ENCODE measurements at places on chromosomes 16 and 17. TPM values are rescaled to one million over a fixed set of nuclear protein-coding genes. Genes with fewer than 3 reads are reported as not detected.

Gene SEPTIN12
- not detected for polyA plus RNA-seq

Gene CSHL1
- not detected for polyA plus RNA-seq

Gene ZFP3
- polyA plus RNA-seq, result 1.6 TPM

Gene MT3
- polyA plus RNA-seq, result not detected

Gene ZNHIT3
- polyA plus RNA-seq, result 120 TPM

Gene KRT36
- polyA plus RNA-seq, result not detected

Gene ARL17A
- polyA plus RNA-seq, result 10.0 TPM

Gene TCAP
- 1.2 TPM for polyA plus RNA-seq

Gene SEZ6
- polyA plus RNA-seq, result not detected

Gene TVP23C
- polyA plus RNA-seq, result 19.9 TPM

Gene HSD17B2
- not detected for polyA plus RNA-seq

Gene CCL1
- polyA plus RNA-seq, result not detected

Gene C17orf113
- 0.80 TPM for polyA plus RNA-seq

Gene CD300LG
- not detected for polyA plus RNA-seq

Gene PRSS22
- 0.10 TPM for polyA plus RNA-seq

Gene TBX6
- polyA plus RNA-seq, result 0.63 TPM

Gene NXPH3
- polyA plus RNA-seq, result 0.20 TPM

Gene CBLN1
- 0.20 TPM for polyA plus RNA-seq

Gene NPIPA8
- polyA plus RNA-seq, result 2.4 TPM

Gene HBM
- not detected for polyA plus RNA-seq

Gene FAM20A
- polyA plus RNA-seq, result 0.09 TPM

Gene PRKAR1A
- 259 TPM for polyA plus RNA-seq

Gene ZPBP2
- not detected for polyA plus RNA-seq

Gene COPS3
- 164 TPM for polyA plus RNA-seq

Gene IL17C
- polyA plus RNA-seq, result not detected

Gene SMTNL2
- 0.21 TPM for polyA plus RNA-seq

Gene GDPD1
- polyA plus RNA-seq, result 2.4 TPM

Gene UTS2R
- polyA plus RNA-seq, result not detected

Gene PDPR
- 13.1 TPM for polyA plus RNA-seq

Gene KIF22
- 73.7 TPM for polyA plus RNA-seq

Gene TEX19
- polyA plus RNA-seq, result 0.55 TPM

Gene HLF
- polyA plus RNA-seq, result 0.31 TPM

Gene SAMD14
- polyA plus RNA-seq, result 0.74 TPM

Gene TPSB2
- polyA plus RNA-seq, result not detected

Gene KRTAP2-3
- not detected for polyA plus RNA-seq

Gene DPEP2
- polyA plus RNA-seq, result not detected

Gene SEPTIN1
- polyA plus RNA-seq, result 0.73 TPM

Gene AOC2
- polyA plus RNA-seq, result 1.7 TPM

Gene RAMP2
- 1.0 TPM for polyA plus RNA-seq

Gene PYDC1
- polyA plus RNA-seq, result not detected

Gene PKMYT1
- polyA plus RNA-seq, result 55.2 TPM

Gene LAT
- 3.3 TPM for polyA plus RNA-seq

Gene EDC4
- 54.9 TPM for polyA plus RNA-seq

Gene MMP25
- 0.25 TPM for polyA plus RNA-seq

Gene PCGF2
- polyA plus RNA-seq, result 33.9 TPM

Gene SPATA32
- 0.09 TPM for polyA plus RNA-seq

Gene PLD6
- 5.6 TPM for polyA plus RNA-seq

Gene ASGR1
- polyA plus RNA-seq, result 1.6 TPM

Gene ARL5C
- polyA plus RNA-seq, result not detected

Gene GAS2L2
- 0.15 TPM for polyA plus RNA-seq

Gene RND2
- polyA plus RNA-seq, result 0.37 TPM

Gene ANKRD40CL
- polyA plus RNA-seq, result not detected

Gene VMO1
- 0.81 TPM for polyA plus RNA-seq

Gene FAM171A2
- 4.2 TPM for polyA plus RNA-seq

Gene C16orf54
- polyA plus RNA-seq, result not detected

Gene RNU2-1
- polyA plus RNA-seq, result not detected
